ENCODE measurements at places on chromosomes 1 and 21.
A peak's percentile ranks its signal among the peaks of the same experiment; 100 is the strongest.

GRCh38 chr1:112114540-112114939 lies 125.1 kb upstream of the KCND3 start:
- DNase-seq, result no peak

GRCh38 chr21:31580866-31581276 lies 78.6 kb upstream of the SOD1 start:
- DNase-seq, result no peak

- no peak for DNase-seq
Measured at GRCh38 chr1:113784104-113784779, 25.0 kb upstream of the PHTF1 start.

DNA sequence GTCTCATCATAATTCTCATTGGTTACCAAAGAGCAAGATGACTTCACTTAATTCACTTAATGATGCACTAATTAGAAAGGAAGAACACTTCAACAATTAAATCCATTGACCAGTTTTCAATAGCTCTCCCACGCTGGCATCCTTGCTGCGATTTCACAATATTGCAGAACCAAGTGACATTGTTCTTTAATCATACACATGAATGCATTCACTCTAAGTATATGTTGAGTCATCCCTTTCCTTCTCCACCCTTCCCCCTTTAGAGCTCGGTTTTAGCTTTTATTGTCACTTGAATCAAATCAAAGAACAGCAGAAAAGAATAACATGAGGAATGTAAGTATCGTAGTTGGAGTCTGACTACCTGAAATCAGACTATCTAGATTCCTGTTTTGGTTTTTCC lies 233.6 kb upstream of the FMN2 start:
- peak; percentile 63 for DNase-seq

DNA sequence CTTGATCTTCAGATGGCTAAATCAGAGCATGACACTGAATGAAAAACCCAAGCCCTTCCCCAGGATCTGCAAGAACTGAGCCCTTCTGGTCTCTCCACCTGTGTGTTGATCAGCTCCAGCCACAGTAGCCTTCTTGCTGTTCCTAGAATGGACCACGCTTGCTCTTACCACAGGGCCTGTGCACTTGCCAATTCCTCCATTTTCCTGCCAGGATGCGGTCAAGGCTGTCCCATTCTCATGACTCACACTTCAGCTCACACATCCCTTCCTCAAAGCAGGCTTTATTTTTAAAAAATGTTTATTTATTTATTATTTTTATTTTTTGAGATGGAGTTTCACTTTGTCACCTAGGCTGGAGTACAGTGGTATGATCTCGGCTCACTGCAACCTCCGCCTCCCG lies 43.6 kb upstream of the GRHL3 start:
- DNase-seq, result no peak

DNA sequence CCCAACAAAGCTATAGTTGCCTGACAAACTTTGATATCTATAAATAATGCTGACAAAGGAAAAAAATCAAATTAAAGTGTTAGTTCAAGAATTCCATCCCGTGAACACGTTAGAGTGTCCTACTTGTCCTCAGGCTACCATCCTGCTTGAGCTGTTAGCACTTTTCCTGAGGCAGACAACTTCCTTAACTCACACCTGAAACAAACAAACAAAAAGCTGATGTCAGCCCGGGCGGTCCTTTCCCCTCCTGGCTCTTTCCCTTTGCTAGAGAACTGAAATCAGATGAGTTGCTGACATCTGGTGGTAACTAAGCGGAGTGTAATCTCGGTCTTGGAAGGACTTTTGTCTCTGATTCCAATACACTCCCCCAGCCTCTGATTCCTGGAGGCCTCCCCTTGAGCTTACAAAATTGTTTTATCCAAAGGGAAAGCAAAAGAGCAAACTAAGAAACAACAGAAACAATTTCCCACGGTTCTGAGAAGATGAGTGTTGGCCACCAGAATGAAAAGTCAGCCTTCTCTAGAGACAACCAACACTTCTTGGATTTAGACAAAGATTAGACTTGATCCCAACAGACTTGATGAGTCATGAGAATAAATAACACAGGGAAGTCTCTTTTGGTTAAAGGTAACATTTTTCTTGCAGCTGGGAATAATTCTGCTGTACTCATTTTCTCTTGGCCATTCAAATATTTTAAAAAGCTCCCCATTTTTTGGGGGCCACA lies 135.4 kb downstream of the PROX1 start:
- peak; percentile 43 for DNase-seq

DNA sequence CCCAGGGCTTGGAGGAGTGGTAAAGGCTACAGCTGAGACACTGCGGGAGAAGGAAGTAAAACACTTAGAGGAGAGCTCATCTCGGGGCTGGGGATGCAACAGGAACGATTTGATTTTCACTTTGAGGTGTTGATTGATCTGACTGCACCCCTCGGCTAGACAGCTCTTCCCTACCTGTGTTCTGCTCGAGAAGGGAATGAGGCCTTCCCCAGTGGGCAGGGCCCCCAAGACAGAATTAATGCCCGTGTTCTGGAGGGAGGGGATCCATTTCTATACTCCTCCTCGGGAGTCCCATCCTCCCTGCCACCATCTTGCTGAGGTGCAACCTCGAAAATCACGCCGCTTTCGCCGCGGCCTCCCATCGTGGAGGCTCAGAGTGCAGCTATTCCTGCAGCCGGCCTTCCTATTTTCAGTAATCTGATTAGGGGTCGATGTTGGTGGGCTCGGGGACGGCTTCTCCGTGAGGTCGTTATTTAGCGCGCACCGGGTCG lies 2.4 kb downstream of the ATP2B4 start:
- no peak for DNase-seq

DNA sequence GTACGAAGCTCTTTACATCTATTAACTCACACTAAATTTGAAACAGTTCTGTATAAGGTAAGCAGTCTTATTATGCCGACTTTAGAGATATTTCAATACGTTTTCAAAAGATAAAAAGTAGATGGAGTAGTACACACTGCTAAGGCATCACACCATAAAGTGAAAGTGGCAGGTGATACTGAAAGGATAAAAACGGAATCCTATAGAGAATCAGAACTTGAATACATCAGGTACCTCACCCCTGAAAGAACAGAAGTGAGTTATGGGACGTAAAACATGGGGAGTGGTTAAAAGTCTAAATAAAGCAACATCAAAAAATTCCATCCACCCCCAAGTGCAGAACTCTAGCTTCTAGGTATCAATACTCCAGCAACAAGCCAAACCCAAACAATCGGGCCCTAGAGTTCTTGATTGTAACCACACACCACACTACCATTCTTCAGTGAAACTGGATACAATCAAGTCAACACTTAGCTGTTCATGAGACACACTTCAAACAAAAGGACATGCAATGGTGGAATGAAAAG lies 142.6 kb downstream of the SMYD3 start:
- no peak for DNase-seq

DNA sequence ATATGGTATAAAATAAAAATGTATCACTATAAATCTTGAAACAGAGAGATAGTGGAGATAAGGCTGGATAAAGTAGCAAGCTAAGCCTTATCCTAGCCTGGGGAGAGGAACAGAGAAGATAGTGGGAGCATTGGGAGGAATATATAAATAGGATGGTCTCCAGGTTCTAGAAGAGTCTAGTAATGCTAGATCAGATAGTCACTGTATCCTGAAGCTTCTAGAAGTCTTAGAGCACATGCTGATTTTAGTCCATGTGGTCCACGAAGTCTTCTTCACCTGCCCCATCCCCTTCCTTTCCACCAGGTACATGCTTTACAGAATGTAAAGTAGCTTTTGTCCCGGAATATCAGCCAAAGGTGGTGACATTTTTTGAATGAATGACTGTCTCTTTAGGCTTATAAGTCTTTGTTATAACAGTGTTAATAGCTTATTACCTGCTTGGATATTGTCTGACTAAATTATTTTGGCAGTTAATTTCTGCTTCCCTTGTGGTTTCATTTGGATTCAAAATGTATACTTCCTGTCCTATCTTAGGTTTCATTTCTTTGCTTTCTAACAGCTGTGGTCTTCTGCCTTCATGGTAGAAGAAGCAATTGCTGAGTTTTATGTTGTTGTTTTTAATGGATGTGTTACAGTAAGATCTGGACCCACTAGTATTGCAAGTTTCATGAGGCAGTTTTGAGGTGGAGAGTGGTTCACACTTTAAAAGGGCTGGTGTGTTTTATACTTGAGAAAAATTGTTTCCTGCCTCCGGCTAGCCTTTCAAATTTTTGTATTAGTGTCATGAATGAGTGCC lies 5.9 kb downstream of the SMG7 start:
- no peak for DNase-seq

GRCh38 chr21:31098576-31099005 lies 60.3 kb upstream of the KRTAP19-8 start:
- no peak for DNase-seq

DNA sequence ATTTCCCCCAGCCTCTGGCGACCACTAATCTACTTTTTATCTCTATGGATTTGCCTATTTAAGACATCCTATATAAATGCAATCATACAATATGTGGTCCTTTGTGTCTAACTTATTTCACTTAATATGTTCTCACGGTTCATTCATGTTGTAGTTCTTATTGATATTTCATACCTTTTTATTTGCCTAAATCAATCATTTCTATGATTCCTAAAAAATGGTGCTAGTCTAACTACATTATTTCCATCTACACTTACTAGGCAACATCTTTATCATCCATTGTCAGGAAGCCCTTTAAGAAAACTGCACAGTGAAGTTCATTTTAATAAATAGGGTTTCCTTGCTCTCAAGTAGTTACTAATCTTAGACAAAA lies 380 bp upstream of the FBXO28 start:
- no peak for DNase-seq

Measured in NCI-H1417 treated with DMSO at 0.1 percent for 48 hours (cell line).